ENCODE measurements at places on chromosomes 7 and 10. TPM values are rescaled to one million over a fixed set of nuclear protein-coding genes. Genes with fewer than 3 reads are reported as not detected.

The ETV1 gene
- total RNA-seq, result 0.05 TPM

The PNPLA8 gene
- total RNA-seq, result 22.4 TPM

The SPAM1 gene
- not detected for total RNA-seq

The MYOZ1 gene
- total RNA-seq, result not detected

The PTPRE gene
- 16.8 TPM for total RNA-seq

The FXYD4 gene
- not detected for total RNA-seq

The LEP gene
- total RNA-seq, result not detected

The CYP26C1 gene
- not detected for total RNA-seq

The ANKRD30A gene
- not detected for total RNA-seq

- DNase-seq, result no peak
Measured at GRCh38 chr7:25777969-25778708, 373.9 kb upstream of the NFE2L3 start.

GRCh38 chr7:157397036-157397720 is 60.4 kb downstream of the DNAJB6 start:
- DNase-seq, result no peak

GRCh38 chr10:75512203-75512933 is 80.9 kb downstream of the LRMDA start:
- no peak for DNase-seq

DNA sequence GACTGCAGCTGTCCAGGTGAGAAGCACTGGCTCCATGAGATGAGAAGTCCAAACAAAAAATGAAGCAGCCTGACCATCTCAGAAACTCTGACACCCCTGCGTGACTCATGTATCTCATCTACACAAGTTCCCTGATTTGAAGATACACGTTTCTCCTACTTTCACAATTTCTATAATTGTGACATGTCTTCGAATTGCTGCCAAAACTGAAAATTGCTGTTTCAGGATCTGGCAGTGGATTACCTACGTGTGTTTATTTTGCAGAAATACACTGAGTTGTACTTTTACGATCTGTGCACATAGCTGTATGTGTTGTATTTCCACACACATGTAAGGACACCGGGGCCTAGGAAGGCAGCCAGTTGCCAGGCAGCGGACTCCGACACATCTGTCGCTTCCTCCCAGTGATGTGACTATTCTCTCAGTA is 53.2 kb downstream of the LARP4B start:
- no peak for DNase-seq

GRCh38 chr7:150717814-150718420 is 1.5 kb downstream of the GIMAP1 start:
- no peak for DNase-seq

DNA sequence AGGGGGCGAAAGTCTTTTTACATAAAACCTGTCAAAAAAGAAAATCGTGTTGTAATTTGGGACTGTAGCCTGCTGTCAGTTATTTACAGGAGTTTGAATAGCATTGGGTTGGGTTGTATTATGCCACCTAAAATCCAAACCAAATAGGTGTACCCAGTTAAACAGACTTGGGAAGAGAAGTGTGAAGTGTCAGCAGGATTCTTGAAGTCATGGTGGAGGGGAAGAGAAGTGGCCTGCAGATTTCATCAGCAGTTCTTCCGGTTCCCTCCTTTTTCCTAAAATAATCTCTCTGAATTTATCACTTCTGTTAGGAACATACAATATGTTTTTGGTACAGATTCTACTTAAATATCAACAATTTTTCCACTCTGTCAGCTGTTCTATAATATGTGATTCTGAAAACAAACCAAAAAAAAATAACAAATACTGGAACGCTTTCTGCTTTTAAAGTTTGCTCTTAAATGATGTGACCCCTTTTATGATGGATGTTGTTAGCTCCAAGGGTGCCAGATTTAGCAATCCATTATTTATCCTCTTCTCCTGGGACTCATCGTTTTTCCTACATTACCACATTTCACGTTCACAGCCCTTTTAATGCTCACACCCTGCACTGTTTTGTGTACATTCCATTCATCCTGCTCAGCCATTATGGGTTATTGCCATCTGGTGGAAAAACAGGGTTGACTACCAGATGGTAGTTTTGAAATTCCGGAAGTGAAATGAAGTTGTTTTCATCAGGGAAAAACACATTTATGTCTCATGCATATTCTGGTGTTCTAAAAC is 18.7 kb upstream of the ARHGAP12 start:
- no peak for DNase-seq

DNA sequence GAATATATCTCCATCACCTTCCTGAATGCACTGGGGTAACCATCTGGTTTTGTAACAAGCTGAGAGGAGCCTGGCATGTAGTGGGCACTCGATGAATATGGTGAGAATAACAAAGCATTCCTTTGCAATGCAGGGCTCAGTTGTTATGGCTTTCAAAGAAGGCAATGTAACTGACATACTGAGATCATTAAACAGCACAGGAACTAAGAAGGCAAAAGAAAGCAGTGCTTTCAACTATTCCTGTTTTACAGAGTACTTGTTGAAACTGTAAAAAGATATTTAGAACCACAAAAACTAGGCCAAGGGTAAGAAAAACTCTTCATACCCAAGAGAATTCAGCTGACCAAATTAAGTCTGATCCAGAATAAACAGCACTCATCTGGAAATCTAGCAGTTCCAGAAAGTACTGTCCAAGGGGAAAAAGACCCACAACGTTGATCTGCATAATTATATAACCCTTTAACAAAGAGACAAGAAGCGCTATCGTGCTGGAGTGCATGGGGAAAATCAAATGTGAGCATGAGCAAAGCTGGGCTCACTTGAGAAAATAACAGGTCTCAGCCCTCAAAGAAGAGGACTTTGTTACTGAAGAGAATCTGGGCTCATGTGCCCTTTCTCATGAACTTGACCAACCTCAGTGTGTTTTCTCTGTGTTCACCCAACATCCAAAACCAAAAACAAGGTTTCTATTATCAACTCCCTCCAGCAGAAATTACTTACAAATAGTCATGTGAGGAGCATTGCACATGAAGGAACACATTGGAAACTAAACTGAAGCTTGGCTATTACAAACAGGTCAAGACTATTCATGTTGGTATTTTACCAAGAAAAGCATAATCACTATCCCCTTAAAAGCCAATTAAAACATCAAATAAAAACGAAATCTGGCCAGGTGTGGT is 116.2 kb downstream of the AVL9 start:
- no peak for DNase-seq

GRCh38 chr7:19101909-19102308 is 15.5 kb downstream of the TWIST1 start:
- no peak for DNase-seq

DNA sequence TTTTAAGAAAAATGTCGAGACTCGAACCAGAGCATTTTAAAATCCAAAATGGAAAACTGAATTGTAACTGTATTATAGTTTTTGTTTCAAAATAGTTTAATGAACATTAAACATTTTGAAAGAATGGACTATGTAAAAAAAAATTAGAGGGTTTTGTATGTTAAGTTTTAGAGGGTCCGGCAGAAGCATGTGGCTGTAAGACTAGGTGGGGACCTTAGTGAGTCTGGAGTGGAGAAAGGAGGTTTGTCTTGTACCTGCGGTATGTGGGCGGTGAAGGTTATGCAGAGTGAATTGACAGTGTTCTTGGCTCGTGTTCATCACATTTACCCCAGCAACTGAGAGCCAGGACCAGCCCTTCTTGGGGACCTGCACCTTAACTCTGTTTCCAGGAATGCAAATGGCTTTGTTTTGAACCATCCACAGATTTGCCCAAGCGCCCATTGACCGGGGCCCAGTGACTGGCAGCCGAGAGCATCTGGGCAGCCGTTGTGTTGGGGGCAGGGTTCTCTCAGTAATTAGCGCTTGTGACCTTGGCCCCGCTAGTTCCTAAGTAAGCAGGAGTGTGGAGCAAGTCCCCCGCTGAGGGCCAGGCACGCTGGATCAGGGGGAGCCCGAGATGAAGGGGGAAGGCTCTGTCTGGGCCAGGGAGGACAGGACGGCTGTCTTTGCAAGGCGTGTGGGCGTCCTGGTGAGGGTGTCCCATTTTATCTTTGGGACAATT is 1.4 kb upstream of the KLF6 start:
- DNase-seq, result no peak

GRCh38 chr10:19468413-19468812 is 347.8 kb upstream of the PLXDC2 start:
- DNase-seq, result no peak
